SJCRH30 (cell line): ENCODE measurements at places on chromosomes 2 and 18. TPM values are rescaled to one million over a fixed set of nuclear protein-coding genes. Genes with fewer than 3 reads are reported as not detected.

Gene DOK6
- total RNA-seq, result 0.03 and 0.47 TPM in 2 replicates

DNA sequence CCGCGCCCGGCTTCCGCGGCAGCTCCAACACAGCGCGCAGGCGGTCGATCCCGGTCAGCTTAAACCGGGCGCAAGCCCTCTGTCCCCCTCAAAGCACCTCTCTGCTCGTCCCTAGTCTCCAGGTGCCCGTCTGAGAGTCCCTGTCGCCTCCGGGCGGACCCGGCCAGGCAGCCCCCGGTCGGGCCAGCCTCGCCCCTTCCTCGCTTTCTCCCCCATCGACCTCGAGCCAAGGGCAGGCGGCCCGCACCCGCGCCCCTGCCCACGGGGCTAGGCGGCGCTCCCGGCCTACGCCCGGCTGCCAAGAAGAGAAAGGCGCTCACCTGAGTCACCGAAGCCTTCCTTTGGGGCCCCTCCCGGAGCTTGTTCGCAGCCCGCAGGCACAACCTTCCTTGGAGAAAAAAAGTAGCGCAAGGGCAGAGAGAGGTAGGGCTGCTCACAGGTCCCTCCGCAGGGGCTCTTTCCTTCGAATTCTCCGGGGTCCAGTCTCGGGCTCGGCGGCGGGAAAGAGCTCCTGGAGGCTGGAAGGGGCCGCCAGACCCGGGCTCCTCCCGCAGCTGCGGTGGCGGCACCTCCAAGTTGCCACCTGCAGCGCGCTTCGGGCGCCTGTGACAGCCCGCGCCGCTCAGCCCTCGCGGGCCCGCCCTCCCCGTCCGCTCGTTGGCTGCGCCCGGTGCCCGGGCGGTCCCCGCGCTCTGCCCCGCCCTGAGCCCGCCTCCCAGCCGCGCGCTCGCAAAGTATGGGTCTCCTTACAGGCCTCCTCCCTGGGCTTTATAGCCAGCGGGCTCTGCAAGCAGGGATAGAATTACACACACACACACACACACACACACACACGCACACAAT is 86.5 kb upstream of the EPB41L3 start:
- H3K36me3 ChIP-seq, result no peaks in the 10 kb centered on the region
- H3K27ac ChIP-seq, result no peak overlapping the region
- no peaks in the 10 kb centered on the region for H3K27me3 ChIP-seq

DNA sequence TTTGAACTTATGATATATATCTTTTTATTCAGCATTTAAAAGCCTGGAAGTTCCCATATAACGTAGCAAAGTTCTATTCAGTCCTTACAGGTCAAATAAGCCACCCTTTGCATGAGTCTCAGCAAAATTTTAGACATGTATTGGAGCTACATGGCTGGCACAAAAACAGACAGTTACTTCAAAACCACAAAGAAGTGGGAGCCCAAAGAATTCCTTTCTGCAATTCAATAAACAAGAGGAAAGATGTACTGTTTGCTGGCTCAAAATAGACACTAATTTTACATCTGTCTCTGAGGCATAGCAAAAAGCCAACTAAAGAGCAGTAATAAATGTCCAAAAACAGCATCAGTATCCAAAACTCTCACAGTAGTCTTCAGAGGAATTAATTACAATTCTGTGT is 87.0 kb downstream of the ZEB2 start:
- no peak for DNase-seq
- no peak overlapping the region; the same call in 1 of the 2 replicates for H3K27ac ChIP-seq
- H3K36me3 ChIP-seq, result peaks cover 25% of the 10 kb centered on the region

GRCh38 chr2:163812926-163813520 is 77.2 kb upstream of the FIGN start:
- H3K27me3 ChIP-seq, result no peaks in the 10 kb centered on the region
- H3K36me3 ChIP-seq, result no peaks in the 10 kb centered on the region
- H3K4me1 ChIP-seq, result no peaks in the 10 kb centered on the region
- no peak overlapping the region for H3K27ac ChIP-seq

GRCh38 chr2:88959480-88960204 is 268.2 kb downstream of the RPIA start:
- no peak for DNase-seq
- H3K27ac ChIP-seq, result no peak overlapping the region
- H3K27me3 ChIP-seq, result 0 out of 2 replicates have a peak, but pooled peaks cover 3% of the 10 kb centered on the region
- H3K36me3 ChIP-seq, result no peaks in the 10 kb centered on the region

- H3K27ac ChIP-seq, result no peak overlapping the region
- no peak overlapping the region for H3K4me3 ChIP-seq
- no peaks in the 10 kb centered on the region for H3K27me3 ChIP-seq
- no peak for DNase-seq
These were observed 60.7 kb downstream of the TET3 start for GRCh38 chr2:74045454-74045853.

- H3K4me3 ChIP-seq, result no peak overlapping the region
- no peaks in the 10 kb centered on the region for H3K4me1 ChIP-seq
- no peaks in the 10 kb centered on the region for H3K27me3 ChIP-seq
- H3K27ac ChIP-seq, result no peak overlapping the region
These were observed 49.2 kb downstream of the AAK1 start for GRCh38 chr2:69594341-69594740.

DNA sequence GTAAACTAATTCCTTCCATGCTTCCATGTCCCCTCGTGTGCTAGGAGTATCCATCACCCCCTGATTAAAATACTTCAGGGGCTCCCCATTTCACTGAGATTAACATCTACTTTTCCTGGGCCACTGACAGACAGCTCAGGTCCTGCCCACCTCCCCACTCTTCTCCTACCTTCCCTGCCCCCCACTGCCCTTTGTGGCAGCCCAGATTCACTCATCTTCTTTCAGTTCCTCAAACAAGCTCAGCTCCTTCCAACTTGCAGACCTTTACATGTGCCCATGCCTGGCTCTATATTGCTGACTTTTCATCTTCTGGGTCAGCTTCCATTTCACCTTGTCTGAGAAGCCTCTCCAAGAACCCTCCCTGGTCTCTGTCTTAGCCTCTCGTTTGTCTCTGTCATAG is 12.0 kb downstream of the RUFY4 start:
- H3K4me3 ChIP-seq, result no peak overlapping the region
- H3K27me3 ChIP-seq, result no peaks in the 10 kb centered on the region
- no peaks in the 10 kb centered on the region for H3K4me1 ChIP-seq

- no peaks in the 10 kb centered on the region for H3K36me3 ChIP-seq
- H3K4me1 ChIP-seq, result no peaks in the 10 kb centered on the region
- DNase-seq, result no peak
- H3K4me3 ChIP-seq, result no peak overlapping the region
These were observed 28.6 kb downstream of the CDH19 start for GRCh38 chr18:66575263-66575662.
